Fibroblast of the aortic adventitia (primary cell): ENCODE measurements at places on chromosomes 11 and 22. TPM values are rescaled to one million over a fixed set of nuclear protein-coding genes. Genes with fewer than 3 reads are reported as not detected.

KBTBD3 gene
- total RNA-seq = 1.8 and 4.3 TPM in 2 replicates

CHKA gene
- total RNA-seq = 5.2 and 8.3 TPM in 2 replicates

SERPING1 gene
- total RNA-seq = 64.9 and 77.0 TPM in 2 replicates

CFAP300 gene
- 4.1 and 12.7 TPM in 2 replicates for total RNA-seq

CCND1 gene
- total RNA-seq = 344 and 770 TPM in 2 replicates

TMPRSS4 gene
- total RNA-seq = not detected in 2 replicates

CHST1 gene
- total RNA-seq = 0.09 and 0.82 TPM in 2 replicates

OR1S1 gene
- total RNA-seq = not detected in 2 replicates

GRAP2 gene
- total RNA-seq = not detected in 2 replicates

FOLH1 gene
- total RNA-seq = not detected in 2 replicates

PACS1 gene
- 18.6 and 31.5 TPM in 2 replicates for total RNA-seq

ATM gene
- 94.4 and 291 TPM in 2 replicates for total RNA-seq

PRAME gene
- total RNA-seq = 0.54 TPM in 1 of 2 replicates, not detected in the other

KRTAP5-10 gene
- total RNA-seq = not detected in 2 replicates

BAIAP2L2 gene
- 3.2 and 6.0 TPM in 2 replicates for total RNA-seq

GPR83 gene
- not detected in 2 replicates for total RNA-seq

POU2AF1 gene
- not detected in 2 replicates for total RNA-seq

ZP1 gene
- not detected in 2 replicates for total RNA-seq

DDIAS gene
- 0.16 and 14.3 TPM in 2 replicates for total RNA-seq

GSC2 gene
- not detected in 2 replicates for total RNA-seq

OR10A2 gene
- total RNA-seq = not detected in 2 replicates

MPZL2 gene
- total RNA-seq = 0.36 and 1.1 TPM in 2 replicates

BTG4 gene
- 0.36 TPM in 1 of 2 replicates, not detected in the other for total RNA-seq

AGBL2 gene
- total RNA-seq = 0.90 and 1.4 TPM in 2 replicates

CABP7 gene
- total RNA-seq = not detected in 2 replicates

CCDC73 gene
- not detected in 2 replicates for total RNA-seq

HTR3B gene
- not detected in 2 replicates for total RNA-seq

TRIM51 gene
- not detected in 2 replicates for total RNA-seq

SLC6A5 gene
- total RNA-seq = not detected in 2 replicates

EFCAB6 gene
- 2.5 and 2.7 TPM in 2 replicates for total RNA-seq

CTNND1 gene
- 83.1 and 169 TPM in 2 replicates for total RNA-seq

SCGB1C1 gene
- total RNA-seq = not detected in 2 replicates

TANGO2 gene
- total RNA-seq = 25.7 and 41.7 TPM in 2 replicates

DGCR8 gene
- 22.0 and 29.0 TPM in 2 replicates for total RNA-seq

C11orf21 gene
- total RNA-seq = not detected in 2 replicates

DUSP8 gene
- total RNA-seq = 0.36 TPM in 1 of 2 replicates, not detected in the other

MYBPC3 gene
- not detected in 2 replicates for total RNA-seq

GRM5 gene
- under 0.01 TPM in 1 of 2 replicates, not detected in the other for total RNA-seq

INCENP gene
- total RNA-seq = 3.2 and 47.5 TPM in 2 replicates

NEFH gene
- total RNA-seq = 0.49 and 0.54 TPM in 2 replicates

MYOD1 gene
- not detected in 2 replicates for total RNA-seq
